ENCODE measurements at places on chromosomes 4 and X.
A peak's percentile ranks its signal among the peaks of the same experiment; 100 is the strongest.

DNA sequence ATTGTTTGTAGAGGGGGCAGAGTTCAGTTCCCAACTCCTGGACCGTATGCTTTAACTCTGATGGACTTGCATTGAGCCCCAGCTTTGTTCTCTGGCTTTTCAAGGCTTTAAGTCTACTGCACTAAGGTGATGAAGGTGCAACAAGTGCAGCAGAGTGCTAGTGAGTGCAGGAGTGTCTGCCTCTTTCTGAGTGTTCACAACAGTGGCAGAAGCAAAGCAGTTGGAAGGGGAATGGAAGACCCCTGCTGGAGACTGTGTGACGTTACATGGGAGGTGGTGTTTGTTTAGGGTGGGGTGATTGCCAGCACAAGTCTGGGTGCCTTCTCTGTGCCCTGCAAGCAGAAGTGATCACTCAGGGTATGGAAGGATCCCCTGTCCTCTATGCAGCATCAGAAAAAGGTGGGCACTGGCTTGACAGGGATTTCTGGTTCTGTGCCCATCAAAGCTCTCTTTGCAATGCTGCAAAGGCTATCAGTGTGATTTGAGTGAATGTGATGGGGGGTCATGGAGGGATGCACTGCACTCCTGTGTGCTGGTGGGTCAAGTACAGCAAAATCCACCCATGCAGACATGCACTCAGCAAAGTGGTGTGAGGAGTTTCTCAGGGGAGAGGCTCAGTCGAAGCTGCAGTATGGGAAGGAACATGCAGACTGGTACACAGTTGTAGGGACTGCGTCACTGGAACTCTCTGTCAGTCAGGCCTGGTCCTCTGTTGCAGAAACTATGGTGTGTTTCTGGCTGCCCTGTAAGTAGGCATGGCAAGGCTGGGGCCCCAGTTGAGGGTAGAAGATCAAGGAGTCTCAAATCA lies 70.9 kb upstream of the UGT2B7 start:
- DNase-seq = no peak

DNA sequence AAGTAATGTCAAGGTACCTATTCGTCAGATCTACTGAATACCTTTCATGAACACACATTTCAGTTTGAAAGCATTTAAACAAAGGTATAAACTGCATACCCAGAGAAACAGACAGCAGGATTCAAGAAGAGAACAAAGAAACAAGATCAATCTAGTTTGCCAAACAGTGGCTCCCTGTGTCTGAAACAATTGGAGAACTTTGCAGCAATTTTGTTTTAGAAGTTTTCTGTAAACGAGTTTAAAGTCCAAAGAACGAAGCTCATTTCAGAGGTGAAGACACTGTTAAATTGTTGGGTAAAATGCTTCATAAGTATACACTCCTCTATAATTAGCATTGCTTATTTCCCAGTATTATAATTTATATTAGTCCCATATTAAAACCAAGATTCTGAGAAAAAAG lies 21.4 kb upstream of the NSUN7 start:
- no peak for DNase-seq

DNA sequence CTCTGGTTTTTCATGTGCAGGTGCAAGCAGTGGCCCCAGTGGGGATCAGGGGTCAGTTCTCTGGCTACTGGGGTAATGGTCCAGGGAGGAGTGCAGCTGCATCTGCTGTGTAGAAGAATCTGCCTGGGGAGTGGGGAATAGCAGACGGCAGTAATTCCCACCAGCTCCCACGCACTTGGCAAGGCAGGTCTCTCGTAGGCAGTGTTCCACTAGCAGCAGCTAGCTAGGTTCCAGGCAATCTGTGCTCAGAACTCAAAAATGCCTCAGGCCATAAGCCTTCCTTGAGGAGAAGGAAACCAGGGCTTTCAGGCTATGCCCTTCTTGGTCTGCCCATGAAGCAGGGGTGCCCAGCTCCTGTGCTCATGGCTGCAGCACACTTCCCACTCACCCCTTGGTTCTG lies 38.8 kb downstream of the DCLK2 start:
- DNase-seq = no peak

- no peak for DNase-seq
Measured at GRCh38 chr4:165721815-165722214, 151.2 kb upstream of the TLL1 start.

DNA sequence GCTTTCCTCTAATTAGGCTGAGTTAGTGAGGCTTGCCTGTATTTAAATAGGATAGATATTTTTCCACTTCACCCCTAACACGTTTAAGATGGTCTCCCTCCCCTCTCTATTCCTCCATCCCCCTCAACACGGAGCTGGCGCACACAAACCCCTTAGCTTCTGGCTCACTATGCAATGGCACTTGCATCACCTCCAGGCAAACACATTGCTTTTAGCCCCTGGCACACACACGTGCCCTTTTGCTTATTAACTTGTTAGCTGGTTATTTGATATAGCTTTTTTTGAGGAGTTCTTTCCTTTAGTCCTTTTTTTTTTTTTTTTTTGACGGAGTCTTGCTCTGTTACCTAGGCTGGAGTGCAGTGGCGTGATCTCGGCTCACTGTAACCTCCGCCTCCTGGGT lies 94.3 kb downstream of the HDAC8 start:
- no peak for DNase-seq

GRCh38 chrX:78092296-78092695 lies 11.8 kb upstream of the PGK1 start:
- DNase-seq = no peak

DNA sequence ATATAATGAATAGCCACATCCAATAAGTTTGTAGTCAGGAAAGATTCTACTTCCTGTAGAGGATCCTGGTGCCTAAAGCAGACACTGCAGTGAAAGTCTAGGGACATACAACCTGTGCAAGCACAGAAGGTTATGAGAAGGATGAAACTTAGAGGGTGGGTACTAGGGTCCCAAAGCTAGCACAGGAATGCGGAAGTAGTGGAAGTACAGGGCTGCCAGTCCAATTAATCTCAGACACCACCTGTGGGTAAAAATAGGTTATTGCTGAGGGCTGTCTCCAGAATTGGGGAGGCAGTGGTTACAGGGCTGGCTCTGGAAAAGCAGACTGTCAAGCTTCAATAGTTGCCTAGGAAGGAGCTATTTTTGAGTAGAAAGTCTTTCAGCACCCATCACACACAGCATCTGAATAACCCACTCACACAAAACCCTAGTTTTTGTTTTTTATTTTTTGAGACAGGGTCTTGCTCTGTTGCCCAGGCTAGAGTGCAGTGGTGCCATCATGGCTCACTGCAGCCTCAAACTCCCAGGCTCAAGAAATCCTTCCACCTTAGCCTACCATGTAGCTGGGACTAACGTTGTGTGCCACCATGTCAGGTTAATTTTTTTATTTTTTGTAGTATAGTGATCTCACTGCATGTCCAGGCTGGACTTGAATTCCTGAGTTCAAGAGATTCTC lies 50.8 kb upstream of the ELF2 start:
- no peak for DNase-seq

- DNase-seq = no peak
Measured at GRCh38 chrX:28889591-28890090, 302.4 kb downstream of the IL1RAPL1 start.

- DNase-seq = no peak
Measured at GRCh38 chr4:147821555-147821954, 89.7 kb downstream of the ARHGAP10 start.

GRCh38 chr4:92265021-92265420 lies 38.7 kb upstream of the GRID2 start:
- DNase-seq = no peak

- no peak for DNase-seq
Measured at GRCh38 chrX:103846386-103846785, 14.3 kb upstream of the RAB9B start.

GRCh38 chr4:18880871-18881270 lies 859.3 kb upstream of the LCORL start:
- DNase-seq = no peak

GRCh38 chrX:22594766-22595165 lies 322.1 kb downstream of the CBLL2 start:
- DNase-seq = no peak

DNA sequence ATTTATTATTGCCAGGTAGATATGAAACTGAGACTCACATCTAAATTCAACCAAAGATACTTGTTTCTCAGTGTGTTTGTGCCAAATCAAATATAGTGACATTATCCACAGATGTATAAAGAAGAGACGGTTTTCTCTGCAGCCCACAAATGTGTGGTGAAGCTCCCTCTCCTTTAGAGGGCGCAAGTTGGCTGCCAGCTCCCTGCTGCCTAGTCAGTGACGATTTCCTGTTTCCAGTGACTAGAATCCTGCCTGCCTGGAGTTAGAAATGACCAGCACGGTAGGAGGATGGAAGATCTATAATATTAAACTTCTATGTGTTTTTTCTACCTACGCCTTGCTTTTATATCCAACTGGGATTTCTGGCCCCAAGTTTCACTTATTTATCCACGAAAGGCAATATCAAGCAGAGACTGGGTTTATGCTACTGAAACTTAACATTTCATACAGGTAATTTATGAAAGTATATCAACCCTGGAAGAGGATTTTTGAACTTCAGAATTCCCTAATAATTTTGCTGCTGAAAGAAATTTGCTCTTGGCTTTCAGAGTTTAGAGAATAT lies 1793.7 kb upstream of the TENM3 start:
- no peak for DNase-seq

DNA sequence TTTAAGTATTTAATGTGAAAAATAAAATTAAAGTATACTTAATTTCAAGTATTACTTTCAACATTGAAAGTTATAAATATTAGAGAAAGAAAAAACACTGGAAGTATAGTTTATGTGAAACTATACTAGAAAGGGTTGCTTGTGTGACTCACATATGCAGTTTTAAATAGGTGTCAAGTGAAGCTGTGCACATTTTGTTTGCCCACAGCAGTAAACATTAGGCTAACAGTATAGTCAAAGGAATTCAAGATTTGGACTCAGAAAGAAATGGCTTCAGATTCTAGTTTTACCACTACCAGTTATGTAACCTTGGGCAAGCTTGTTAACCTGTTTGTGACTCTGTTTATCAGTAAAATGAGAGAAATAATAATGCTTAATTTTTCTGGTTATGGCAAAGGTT lies 148.2 kb downstream of the FAM47B start:
- DNase-seq = no peak

DNA sequence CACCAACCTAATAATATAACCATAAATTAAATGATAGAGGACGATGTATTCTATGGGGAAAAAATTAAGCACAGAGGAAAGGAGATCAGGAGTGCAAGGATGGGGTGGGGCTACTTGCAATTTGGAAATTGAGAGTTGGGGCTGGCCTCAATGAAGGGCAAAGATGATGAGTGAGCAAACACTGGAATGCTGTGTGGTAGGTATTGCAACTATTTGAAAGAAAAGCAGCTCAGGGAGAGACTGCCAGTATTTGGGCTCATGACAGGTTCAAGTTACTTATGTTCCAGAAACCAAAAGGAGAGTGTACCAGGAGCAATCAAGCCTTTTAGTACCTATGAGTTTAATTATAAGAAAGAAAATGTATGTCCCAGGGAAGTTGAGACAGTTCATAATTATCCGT lies 47.4 kb downstream of the ASIC5 start:
- no peak for DNase-seq

- no peak for DNase-seq
Measured at GRCh38 chrX:151384807-151385206, 12.2 kb upstream of the VMA21 start.

DNA sequence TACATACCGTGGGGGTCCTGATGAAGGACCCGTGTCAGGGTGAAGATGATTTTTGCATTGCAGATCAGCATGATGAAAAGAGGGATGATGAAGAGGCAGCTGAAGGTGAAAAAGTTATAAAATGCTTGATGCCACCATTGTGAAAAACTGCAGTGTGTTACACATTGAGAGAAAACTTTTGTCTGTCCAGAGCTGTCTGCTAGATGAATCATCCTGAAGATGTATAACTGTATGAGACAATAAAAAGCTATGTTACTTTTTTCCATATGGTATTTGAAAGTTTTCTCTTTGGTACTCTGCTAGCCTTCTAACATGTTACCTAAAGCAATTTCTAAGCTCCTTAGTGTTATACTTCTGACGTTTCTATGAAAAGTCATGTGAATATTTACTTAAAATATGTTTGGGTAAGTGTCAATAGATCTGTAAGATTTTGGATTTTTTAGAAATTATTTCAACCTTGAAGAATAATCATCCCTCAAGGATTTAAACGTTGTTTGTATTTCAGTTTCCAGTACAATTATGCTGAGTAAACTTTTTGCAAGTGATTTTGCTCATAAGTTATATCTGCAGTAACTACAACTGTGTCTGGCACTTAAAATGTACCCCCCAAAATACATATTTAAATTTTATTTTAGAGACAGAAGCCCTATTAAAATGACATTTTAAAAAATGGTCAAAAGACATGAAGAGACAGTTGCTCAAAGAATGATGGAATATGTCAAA lies 9.5 kb downstream of the GNRHR start:
- DNase-seq = no peak

- no peak for DNase-seq
Measured at GRCh38 chr4:24105327-24106038, 215.6 kb upstream of the PPARGC1A start.

DNA sequence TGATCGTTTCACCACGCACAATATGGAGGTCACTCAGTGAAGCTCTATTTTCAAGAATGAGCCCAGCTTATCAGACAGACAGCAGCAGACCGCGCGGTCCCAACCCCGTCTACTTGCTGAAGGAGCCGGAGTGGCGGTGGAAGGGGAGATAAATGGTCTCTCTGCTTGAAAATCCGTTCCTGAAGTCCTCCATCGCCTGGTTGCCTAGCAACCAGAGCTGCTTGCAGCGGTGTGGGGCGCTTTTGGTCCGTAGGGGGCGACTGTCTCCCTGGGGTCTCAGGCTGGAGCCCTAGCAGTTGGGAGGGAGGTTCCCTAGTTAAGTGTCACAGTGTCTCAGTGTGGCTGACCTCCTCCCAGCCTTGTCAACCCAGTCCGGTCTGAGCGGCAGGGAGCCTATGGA lies 8.3 kb upstream of the DLG3 start:
- DNase-seq = no peak

DNA sequence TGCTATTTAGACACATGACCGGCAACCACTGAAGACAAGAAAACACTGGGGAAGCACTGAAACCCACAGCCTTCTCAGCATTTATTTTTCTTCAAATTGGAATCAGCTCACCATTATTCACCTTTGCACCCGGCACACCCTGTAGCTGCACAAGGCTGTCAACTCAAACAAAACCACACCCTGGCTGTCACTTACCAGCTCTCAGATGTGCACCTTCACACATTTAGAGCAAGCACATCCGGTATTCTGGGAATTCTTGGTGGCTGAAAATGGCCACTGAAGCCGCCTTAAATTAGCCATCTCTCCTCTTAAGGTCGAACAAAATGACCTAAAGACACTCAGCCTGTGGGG lies 5.9 kb downstream of the ZFYVE28 start:
- DNase-seq = peak; percentile 32

GRCh38 chrX:16204538-16204937 lies 37.3 kb downstream of the MAGEB17 start:
- DNase-seq = no peak

GRCh38 chr4:56850910-56851309 lies 29.4 kb upstream of the SPINK2 start:
- DNase-seq = no peak

- DNase-seq = no peak
Measured at GRCh38 chr4:137213372-137214173, 318.7 kb downstream of the PCDH18 start.

DNA sequence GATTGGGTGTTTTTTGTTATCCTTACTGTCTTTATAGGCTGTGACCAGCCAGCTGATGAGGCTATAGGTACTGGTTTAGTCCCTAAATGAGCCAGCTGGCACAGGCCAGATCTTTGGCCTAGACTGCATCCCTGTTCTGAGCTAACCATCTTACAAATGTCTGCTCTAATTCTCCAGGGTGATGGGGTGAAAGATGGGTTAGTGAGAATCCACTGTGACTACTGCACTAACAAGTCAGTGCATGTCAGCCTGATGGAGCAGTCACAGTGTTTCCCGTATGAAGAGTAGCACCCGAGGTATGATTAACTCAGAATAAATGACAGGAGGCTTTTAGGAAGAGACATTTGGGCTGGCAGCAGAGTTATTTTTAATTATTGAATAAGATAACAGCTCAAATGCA lies 181.0 kb downstream of the DCTD start:
- no peak for DNase-seq

Measured in stimulated activated CD4-positive, alpha-beta T cell treated with anti-CD3 and anti-CD28 coated beads, Interleukin-12 subunit alpha, Interleukin-12 subunit beta, amount 100 ng/mL, for 4 hours (primary cell).